Fibroblast of lung (primary cell): ENCODE measurements at places on chromosomes 13 and 19. TPM values are rescaled to one million over a fixed set of nuclear protein-coding genes. Genes with fewer than 3 reads are reported as not detected.

GRCh38 chr19:47603706-47604565 is 5.0 kb upstream of the BICRA start:
- DNase-seq, result no peak

PCDH17 gene
- 0.01 and 0.07 TPM in 2 replicates for polyA plus RNA-seq

DNA sequence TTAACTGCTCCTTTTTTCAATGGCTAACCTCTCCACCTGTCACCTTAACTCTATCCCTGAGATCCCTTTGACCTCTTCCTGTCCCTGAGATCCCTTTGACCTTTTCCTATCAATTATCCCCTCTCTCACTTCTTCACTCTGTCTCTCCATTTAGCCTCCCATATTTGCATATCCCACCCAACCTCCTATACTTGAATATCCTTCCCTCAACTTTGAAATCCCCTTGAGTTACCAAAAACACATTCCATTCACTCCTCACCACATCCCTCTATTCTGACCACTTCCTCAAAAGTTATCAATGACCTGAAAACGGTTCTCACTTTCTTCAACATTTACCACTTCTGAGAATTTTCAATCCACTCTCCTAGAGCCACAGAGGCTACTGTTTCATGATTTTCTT is 3.0 kb downstream of the MYCBP2 start:
- peak; percentile 11 for DNase-seq

GRCh38 chr19:19406878-19407632 is 1.6 kb downstream of the GATAD2A start:
- DNase-seq, result peak; percentile 55

DNA sequence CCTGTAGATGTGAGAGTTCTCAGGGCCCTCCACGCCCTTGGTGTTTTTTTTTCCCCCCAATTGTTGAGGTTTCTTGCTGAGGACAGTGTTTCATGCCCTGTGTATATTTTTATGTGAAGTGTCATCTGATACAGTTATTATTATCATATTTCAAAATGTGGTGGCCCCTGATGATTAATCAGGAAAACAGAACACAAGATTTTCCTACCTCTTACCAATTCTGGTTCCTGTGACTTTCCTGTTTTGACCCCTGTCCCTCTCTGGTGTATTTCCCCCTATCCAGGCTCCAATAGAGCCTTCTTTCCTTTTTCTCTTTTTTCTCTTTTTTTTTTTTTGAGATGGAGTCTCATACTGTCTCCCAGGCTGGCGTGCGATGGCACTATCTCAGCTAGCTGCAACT is 642 bp downstream of the PSG8 start:
- DNase-seq, result no peak

GRCh38 chr19:19427302-19427701 is 21.8 kb downstream of the GATAD2A start:
- DNase-seq, result no peak

CBARP gene
- polyA plus RNA-seq, result 0.31 and 1.0 TPM in 2 replicates

PALM gene
- 1.0 and 3.2 TPM in 2 replicates for polyA plus RNA-seq

DNA sequence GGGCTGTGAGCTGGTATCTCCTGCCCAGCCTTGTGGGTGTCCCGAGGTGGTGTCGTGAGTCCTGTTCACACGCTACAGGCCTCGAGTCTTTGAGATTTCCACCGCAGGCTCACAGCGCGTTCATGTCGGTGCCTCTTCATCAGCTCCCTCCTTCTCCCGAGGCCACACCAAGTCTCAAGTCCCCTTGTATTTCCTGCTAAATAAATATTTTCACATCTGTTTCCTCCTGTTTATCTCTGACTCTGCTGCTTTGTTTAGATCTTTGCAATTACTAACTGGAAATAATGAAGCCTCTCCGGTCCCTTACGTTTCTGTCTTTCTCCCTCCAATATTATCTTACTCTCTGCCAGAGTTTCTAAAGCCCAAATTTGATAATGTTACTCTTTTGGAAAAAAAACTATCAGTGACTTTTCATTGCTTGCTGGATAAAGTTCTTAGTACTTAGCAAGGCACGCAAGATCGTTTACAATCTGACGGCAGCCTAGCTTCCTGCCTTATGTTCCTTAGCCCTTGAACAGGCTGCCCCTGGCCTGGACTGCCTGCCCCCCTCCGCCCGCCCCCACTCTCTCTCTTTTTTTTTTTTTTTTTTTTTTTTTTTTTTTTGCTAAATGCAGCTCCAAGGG is 130.5 kb upstream of the RNF113B start:
- DNase-seq, result peak; percentile 82

EDNRB gene
- 1.1 and 2.6 TPM in 2 replicates for polyA plus RNA-seq

KLK14 gene
- polyA plus RNA-seq, result not detected in 2 replicates

ANKRD24 gene
- 0.09 and 0.14 TPM in 2 replicates for polyA plus RNA-seq

MYADM gene
- polyA plus RNA-seq, result 46.0 and 51.5 TPM in 2 replicates

- no peak for DNase-seq
Measured at GRCh38 chr19:58009301-58009665, 6.7 kb upstream of the ZNF606 start.

CEACAM7 gene
- polyA plus RNA-seq, result not detected in 2 replicates

DNA sequence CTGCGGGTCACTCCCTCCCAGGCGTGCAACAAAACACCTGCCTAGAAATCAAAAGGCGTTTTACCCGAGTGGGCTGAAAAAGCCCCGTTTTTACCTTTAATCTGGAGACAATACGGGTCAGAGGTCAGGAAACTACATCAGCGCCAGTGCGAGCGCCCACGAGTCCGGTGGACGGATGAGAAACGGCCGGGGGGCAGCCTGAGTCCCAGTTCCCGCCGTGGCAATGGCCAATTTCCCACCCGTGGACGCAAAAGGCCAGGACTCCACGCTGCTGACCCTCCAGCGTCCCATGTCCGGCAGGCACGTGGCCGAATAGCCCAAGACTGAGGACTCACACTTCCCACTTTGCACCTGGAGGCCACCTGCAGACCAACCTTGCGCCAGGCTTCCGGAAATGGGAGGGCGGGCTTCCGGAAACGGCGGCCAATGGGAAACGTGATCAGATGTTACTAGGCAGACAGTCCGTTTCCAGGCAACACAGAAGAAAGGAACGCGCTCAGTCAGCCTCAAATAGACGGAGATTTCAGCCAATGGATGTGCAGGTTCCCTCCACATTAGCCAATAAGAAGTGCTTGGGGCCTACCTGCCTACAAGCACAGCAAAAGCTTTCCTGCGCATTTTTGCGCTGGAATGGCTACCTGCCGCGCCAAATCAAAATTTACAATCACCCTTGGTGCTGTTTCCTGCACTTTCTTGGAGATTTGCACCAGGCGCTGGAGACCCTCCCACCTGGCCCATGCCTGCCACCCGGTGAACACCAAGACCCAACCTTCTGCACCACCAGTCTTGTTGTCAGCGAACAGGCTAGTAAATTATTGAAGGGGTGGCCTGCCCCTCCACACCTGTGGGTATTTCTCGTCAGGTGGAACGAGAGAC is 47.4 kb downstream of the ZFP14 start:
- peak; percentile 98 for DNase-seq

- no peak for DNase-seq
Measured at GRCh38 chr13:24625870-24626849, 54.0 kb upstream of the ATP12A start.

GRCh38 chr13:46160471-46161066 is 21.4 kb downstream of the LCP1 start:
- DNase-seq, result peak; percentile 72

ZNF555 gene
- 3.8 and 5.0 TPM in 2 replicates for polyA plus RNA-seq

DNA sequence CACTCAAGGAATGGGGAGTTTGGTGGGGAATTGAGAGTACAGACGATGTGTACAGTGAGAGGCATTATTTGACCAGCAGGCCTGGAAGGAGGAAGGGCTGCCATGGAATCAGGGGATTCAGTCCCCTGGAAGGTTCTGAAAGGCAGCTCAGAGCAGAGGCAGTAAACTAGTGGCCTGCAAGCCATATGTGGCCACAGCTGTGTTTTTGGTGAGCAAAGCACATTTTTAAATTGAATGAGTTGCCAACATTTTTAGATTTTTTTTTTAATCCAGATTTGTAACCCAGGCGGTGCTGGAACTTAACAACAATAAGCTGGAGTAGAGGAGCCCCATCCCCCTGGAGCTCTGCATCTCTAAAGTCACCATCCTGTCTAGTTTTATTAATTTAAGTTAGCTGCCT is 95.3 kb upstream of the IPO5 start:
- no peak for DNase-seq

DNA sequence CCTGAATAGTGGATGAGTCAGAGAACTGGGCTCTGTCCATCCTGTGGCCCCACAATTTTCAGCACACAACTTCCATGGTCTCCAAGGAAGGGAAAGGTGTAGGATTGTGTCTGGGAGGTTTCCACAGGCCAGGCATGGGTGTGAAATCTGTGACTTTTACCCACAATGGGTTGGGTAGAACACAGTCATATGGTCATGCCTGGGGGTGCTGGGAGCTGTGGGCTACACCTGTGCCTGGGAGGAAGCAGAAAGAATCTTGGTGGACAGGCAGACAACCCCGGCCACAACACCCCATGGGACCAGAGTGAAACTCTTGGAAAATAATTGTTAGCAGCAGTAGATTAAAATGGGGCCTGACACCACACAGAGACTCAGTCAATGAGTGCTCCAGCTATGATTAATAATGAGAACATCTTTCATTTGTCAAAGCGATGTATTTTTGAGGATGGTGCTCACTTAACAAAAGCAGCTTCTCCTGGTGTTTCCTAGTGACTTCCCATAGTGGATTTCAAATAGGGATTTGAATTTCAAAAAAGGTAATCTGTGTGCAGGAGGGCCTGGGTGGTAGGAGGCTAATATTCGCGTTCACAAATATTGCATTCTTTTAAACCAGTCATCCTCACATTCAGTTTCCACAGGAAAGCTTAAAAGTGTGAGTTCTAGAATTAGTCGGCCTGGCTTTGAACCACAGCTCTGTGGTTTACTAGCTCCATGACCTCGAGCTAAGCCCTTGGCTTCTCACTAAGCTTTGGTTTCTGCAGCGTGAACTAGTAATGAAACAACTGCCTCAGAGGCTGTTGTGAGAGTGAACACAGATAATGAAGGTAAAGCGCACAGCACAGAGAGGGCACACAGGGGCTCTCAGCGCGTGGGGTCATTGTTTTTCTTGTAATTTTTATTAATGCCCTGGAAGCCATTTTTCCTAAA is 89.3 kb upstream of the UQCRFS1 start:
- DNase-seq, result no peak

KLK3 gene
- not detected in 2 replicates for polyA plus RNA-seq

- peak; percentile 19 for DNase-seq
Measured at GRCh38 chr13:36841391-36841790, 22.4 kb downstream of the RFXAP start.

ZNF420 gene
- 3.2 and 5.6 TPM in 2 replicates for polyA plus RNA-seq

- DNase-seq, result no peak
Measured at GRCh38 chr13:24181991-24182702, 21.6 kb downstream of the SPATA13 start.

SLC5A5 gene
- not detected in 2 replicates for polyA plus RNA-seq

- DNase-seq, result no peak
Measured at GRCh38 chr19:2097203-2097885, 629 bp downstream of the IZUMO4 start.

CYP4F12 gene
- not detected in 2 replicates for polyA plus RNA-seq

DNA sequence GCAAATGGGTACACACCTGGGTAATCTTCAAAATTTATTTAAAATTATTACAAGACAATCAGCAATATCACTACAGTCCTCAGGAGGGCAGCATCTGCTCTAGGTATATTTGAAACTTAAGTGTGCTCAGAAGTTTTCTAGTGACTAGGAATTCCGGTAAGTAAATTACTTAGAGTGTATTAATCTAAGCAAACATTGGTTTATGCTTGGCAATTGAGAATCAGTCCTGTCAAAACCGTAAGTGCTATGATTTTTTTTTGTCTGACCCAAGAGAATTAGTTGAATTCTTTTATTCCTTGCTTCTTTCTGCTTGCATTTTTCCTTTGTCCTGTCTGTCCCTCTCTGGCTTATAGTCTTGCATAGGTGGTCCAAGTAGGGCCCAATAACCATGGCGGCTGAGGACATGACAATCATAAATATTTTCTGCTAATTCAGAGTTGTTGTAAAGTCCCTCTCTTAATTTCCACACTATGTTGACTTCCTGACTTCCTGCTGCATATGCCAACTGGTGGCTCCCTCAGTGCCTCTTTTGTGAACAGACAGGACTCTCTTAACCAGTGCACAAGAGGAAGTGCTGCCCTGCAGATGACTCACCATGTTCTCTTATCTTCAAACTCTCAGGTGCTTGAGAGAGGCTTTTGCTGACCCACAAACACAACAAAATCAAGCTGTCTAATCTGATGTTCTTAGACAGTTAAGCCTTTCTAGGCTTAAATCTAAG is 82.2 kb downstream of the SLAIN1 start:
- peak; percentile 88 for DNase-seq

DNA sequence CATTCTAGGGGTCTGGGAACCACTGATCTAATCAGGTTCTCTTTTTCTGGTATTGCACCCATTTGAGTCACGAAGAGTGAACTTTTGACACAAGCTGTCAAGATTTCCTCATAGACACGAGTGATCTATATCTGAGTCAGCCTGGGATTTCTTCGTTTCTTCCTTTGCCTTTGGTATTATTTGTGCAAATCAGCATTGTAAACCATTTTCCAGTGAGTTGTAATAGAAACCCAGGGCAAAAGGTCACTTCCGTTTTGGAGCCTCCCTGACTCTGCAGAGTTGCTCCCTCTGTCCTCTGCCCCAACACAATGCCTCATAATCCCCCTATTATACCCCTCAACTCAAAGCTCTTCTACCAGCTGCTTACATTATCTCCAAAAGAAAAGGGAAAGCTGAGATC is 615.1 kb downstream of the EFNB2 start:
- peak; percentile 98 for DNase-seq

- no peak for DNase-seq
Measured at GRCh38 chr13:53066411-53066810, 37.8 kb downstream of the OLFM4 start.

NMRK2 gene
- polyA plus RNA-seq, result not detected in 2 replicates

DNA sequence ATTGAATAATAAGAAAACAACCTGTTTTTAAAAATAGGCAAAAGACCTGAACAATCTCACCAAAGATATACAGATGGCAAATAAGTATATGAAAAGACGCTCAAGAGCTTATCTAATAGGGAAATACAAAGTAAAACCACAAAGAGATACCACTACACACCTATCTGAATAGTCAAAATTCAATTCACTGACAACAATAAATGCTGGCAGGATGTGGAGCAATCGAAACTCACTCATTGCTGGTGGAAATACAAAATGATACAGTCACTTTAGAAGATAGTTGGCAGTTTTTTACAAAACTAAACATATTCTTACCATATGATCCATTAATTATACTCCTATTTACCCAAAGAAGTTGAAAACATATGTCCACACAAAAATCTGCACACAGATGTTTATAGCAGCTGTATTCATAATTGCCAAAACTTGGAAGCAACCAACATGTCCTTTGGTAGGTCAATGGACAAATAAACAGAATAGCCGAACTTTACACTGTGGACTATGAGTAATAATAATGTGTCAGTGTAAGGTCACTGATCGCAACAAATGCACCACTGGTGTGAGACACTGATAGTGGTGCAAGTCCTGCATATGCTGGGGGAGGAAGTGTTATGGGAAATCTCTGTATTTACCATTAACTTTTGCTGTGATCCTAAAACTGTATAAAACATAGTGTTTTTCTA is 20.8 kb downstream of the ZC3H13 start:
- peak; percentile 91 for DNase-seq

DNA sequence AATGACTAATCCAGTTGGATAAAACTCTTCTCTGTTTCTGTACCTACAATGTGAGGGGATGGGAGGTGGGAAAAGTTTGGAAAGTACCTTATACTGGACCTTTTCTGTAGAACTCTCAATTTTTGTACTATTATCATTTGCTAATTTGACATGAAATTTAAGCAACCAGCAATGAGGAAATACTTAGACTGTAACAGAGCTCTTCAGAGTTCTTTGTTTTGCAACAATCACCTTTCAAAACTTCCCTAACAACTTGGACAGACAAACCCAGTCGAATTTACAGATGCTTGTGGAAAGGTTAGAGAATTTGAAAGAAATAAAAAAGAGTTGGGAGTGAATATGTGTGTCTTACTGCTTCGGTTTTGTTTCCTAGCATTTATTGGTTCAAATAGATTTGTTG is 16.8 kb downstream of the KBTBD7 start:
- DNase-seq, result no peak
